ENCODE measurements at places on chromosomes 6 and 20.

DNA sequence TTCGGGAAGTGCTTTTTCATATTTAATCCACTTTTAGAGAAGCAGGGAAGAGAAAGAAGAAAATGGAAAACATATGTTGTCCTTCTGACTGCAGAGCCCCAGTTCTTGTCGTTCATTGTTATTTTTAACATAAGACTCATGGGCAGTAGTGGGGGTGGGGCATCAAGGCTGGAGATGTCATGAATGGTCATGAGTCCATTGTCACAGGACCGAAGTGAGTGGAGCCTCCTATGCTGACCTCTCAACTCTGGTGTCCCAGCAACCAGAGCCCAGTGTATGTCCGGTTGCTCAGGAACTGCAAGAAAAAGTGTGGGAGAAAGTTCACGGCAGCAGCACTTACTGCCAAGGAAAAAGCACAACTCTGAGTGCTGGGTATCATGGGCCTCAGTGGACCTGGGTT is 108.6 kb downstream of the BANF2 start:
- DNase-seq = no peak

GRCh38 chr6:2665146-2666070 is 85.3 kb downstream of the MYLK4 start:
- DNase-seq = no peak

DNA sequence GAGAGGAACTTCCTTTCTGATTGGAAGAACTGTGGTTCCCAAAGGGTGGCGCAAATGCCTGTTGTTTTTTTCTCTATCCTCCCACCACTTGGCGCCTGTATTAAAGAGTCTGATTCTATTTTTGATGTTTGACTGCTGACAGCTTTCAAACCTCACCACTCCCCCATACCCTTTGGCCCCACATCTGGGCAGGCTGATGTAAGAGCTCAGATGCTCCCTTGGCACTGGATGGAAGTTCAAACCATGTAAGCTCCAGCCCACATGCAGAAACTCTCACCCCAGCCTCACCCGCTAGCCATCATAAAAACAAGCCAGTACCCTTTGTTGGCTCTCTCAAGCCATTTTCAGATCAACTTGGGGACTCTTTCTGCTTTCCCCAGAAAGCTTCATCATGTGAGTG is 20.0 kb upstream of the TMEM14A start:
- DNase-seq = no peak

GRCh38 chr6:8814440-8815000 is 379.2 kb upstream of the SLC35B3 start:
- DNase-seq = no peak

GRCh38 chr6:127484212-127484863 is 25.1 kb upstream of the KIAA0408 start:
- DNase-seq = no peak

GRCh38 chr6:30735668-30736314 is 6.7 kb downstream of the FLOT1 start:
- DNase-seq = no peak

DNA sequence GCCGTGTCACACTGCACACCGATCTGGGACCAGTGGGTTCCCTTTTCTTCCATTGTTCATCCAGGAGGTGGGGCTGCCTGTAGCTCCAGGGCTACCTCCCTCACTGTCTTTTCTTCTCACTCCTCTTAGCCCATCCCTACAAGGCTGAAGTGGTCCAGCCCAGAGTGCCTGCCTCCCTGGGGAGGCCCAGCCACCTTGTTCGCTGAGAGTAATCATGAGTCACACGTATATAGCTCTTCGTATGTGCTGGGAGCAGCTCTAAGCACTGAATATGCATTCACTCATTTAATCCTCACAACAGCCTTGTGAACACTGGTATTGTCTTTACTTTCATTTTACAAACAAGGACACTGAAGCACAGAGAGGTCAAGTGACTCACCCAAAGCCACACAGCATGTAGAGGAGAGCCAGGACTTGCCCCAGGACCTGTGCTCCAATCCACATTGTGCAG is 14.7 kb upstream of the CCDC167 start:
- peak; percentile 86 for DNase-seq

DNA sequence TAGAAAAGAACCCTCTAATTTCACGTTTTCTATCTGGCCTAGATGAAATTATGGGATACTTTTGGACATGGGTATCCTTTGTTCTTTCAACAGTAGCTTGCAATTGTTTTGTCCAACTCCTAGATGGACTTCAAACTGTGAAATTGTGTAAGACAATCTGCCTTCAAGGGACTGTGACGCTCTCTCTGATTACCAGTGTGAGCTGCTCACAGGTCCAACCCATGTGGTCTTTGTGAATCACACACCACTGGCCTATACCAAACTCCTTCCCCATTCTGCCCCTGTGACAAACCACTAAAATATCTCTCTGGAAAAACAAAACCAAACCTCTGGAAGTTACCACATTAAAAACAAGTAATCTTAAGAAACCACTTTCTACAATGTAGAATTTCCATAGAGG is 59.5 kb downstream of the NINL start:
- DNase-seq = no peak

DNA sequence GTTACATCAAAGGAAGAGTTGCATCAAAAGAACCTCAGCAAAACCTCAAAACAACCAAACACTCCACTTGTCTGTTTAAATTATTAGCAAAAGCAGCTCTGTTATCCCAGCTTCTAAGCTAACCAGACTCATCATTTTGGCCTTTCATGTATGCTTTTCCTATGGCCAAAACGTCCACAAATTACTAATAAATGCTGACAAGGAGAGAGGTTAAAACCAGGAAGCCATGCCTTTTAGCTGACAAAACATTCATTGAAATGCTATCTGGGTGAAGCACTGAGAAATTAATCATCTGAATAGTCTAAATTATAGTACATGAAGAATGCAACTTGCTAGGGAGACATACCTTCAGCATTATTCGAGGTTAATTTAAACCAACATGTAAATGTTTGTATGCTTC is 80.6 kb downstream of the LAMA2 start:
- no peak for DNase-seq

DNA sequence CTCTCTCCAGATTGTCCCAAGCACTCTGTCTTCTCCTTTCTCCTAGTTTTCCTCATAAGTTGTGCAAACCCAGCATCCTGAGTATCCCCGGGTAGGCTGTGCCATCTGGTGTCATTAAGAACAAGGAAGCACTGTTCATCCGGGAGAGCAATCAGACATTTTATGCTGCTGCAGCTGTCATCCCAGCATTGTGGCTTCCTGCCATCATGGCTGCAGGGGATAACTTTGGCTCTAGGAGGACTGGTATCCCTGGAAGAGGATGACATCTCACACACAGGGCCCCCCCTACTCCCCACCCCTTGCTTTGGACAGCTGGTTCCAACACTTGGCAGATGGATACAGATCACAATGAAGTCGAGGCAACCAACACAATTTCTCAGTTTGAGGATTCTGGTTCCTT is 1195.1 kb upstream of the MAP3K7 start:
- DNase-seq = no peak

DNA sequence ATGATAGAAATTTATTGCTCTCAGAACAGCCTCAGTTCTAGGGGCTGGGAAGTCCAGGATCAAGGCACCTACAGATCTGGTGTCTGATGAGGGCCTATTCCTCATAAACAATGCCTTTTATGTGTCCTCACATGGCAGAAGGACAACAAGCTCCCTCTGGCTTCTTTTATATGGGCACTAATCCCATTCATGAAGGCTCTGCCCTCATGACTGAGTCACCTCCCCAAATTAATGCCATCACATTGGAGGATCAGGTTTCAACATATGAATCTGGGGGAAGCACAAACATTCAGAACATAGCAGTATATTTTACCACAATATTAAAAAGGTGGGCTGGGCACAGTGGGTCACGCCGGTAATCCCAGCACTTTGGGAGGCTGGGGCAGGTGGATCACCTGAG is 58.5 kb upstream of the CCN6 start:
- DNase-seq = no peak

- no peak for DNase-seq
Observed at GRCh38 chr6:139758209-139758611, 383.8 kb upstream of the CITED2 start.

- no peak for DNase-seq
Observed at GRCh38 chr6:164109770-164110140, 695.2 kb downstream of the QKI start.

GRCh38 chr6:35722121-35722761 is 14.6 kb upstream of the ARMC12 start:
- no peak for DNase-seq
